ENCODE measurements at places on chromosomes 6 and 20.
A peak's percentile ranks its signal among the peaks of the same experiment; 100 is the strongest.

- no peak for DNase-seq
Measured at GRCh38 chr20:63553933-63554290, at the start of gene FNDC11. Gene FNDC11, plus strand, starts transcription at chr20:63554159. Its CDS starts 1,505 bp downstream, at chr20:63555664.

GRCh38 chr6:116008470-116009243 is 52.0 kb downstream of the FRK start:
- DNase-seq: peak; percentile 33

DNA sequence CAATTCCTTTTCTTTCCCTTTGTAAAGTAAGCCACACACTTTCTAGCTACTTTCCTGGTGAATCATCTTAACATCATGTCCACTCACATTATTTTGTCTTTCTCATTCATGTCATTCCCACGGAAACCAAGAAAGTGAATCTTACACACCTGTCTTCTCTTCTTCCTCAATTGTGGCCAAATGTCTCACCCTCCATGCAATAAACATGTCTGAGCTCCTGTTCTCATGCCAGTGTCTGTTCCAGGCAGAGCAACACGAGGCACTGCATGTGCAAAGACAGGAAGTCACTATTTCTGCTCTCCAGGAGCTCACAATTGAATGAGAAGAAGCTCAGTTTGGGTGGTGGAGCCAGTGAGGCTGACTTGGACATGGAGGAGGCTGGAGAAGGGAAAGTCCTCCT is 29.0 kb upstream of the TMEM244 start:
- no peak for DNase-seq

DNA sequence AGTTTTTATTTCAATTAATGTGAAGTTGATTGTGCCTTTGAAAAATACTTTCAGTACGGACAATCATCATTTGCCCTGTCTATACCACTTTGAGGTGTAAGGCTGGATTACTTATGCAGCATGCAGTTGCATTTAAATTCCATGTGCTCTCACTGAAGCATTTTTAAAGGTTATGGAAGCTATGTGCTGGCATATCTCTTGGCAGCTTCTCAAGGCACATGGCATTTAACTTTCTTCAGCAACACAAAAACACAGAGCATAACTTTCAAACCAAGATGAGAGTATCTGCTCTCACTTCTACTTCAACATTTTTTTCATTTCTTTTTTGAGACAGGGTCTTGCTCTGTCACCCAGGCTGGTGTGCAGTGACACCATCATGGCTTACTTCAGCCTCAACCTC is 360.6 kb upstream of the RUNX2 start:
- no peak for DNase-seq

GRCh38 chr6:99348288-99349170 is 945 bp downstream of the FAXC start:
- DNase-seq: no peak

DNA sequence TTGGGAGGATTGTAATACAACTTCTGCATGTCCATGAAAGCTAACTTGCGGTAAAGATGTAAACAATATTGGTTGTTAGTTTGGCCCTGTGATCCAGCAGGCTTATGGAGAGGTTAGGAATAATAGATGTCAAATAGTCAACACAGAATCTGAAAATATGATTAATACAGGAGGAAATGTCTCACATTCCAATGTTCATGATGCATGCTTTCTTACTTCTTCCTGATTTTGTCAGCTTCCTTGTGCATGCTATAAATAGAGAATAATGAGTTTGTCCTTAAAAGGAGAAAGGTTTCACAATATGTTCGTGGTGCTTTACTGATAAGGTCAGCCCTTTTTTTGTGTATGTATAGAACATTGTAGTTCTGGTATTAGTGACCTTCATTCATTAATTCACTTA is 136.7 kb downstream of the MMUT start:
- DNase-seq: no peak

- DNase-seq: no peak
Measured at GRCh38 chr6:13006578-13007300, 290.2 kb downstream of the PHACTR1 start.

DNA sequence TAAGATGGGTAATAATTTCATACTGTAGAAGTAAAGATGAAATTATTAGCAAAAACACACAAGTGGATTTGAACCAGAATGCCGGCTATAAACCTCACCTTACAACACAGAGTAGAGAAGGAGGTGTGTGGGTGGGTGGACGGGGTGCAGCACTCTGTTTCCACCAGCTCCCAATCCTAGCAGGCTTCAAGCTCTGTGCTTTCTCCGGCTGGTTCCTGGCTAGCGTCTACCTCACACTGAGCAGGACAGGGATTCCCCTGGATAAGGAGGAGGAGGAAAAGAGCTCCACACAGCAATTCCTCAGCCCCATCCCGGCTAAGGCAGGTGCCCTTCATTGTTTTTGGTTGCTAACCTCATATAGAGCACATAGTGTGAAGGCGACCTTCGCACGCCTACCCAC is 453.3 kb downstream of the C6orf118 start:
- no peak for DNase-seq

- no peak for DNase-seq
Measured at GRCh38 chr20:1946762-1947534, 46.9 kb downstream of the PDYN start.

GRCh38 chr20:64233725-64234124 is 21.8 kb upstream of the PCMTD2 start:
- no peak for DNase-seq

GRCh38 chr20:46251211-46251673 is 57.1 kb downstream of the CDH22 start:
- DNase-seq: no peak

DNA sequence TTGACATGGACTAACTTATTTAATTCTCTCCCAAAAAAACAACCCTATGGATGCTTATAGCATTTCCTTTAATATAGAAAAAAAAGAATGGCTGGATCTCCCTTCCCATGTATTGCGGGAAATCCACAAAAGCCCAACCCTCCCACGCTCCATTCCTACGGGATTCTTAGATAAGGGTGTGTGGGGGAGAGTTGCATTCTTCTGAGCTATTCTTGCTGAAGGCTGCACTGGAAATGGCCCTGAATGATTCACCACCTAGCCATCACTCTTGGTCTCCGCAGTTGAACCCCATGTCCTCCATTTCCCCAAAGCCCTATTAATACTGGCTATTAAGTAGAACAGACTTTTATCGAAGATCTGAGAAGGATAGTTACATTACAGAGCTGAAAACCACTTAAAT is 41.9 kb upstream of the ADGRF5 start:
- DNase-seq: no peak

- no peak for DNase-seq
Measured at GRCh38 chr20:15059438-15059837, 722.0 kb upstream of the FLRT3 start.

- no peak for DNase-seq
Measured at GRCh38 chr6:139695361-139695760, 320.9 kb upstream of the CITED2 start.

GRCh38 chr6:70280400-70280853 is 22.5 kb downstream of the COL9A1 start:
- DNase-seq: no peak

DNA sequence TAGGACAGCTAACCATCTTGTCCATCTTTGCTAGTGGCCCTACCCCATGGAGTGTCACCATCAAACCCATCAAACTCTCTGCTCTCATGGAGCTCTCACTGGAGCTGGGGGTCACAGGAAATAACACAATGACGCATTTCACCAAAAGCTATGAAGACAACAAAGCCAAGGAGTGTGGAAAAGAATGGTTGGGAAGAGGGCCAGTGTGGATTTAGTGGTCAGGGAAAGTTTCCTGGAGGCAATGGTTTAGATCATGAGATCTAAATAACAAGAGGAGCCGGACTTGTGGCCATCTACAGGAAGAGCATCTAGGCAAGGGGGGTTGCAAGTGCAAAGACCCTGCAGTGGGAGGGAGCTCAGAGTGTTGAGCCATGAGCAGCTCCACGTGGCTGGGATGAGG is 189.5 kb downstream of the BMP7 start:
- DNase-seq: no peak

- no peak for DNase-seq
Measured at GRCh38 chr20:7313047-7313446, 545.6 kb downstream of the BMP2 start.

- DNase-seq: peak; percentile 25
Measured at GRCh38 chr20:23245553-23246181, 104.9 kb upstream of the NXT1 start.

DNA sequence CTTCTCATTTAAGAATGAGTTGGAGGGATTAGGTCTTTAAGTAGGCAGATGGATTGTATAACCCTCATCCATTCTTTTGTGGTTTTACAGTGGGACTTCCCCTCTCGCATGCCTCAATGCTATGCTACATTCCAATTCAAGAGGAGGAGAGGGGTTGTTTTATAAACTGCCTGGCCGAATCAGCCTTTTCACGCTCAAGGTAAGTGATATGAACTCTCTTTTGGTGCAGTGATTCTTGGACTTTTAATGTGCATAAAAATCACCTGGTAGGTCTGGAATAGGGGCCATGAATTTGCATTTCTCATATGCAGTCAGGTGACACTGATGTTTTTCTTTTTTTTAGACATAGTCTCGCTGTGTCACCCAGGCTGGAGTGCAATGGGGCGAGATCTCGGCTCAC is 10.8 kb downstream of the ASXL1 start:
- no peak for DNase-seq

Data from amniotic stem cell (primary cell).